Endodermal cell (in vitro differentiated cells): ENCODE measurements at places on chromosomes 7 and 10. TPM values are rescaled to one million over a fixed set of nuclear protein-coding genes. Genes with fewer than 3 reads are reported as not detected.

DNA sequence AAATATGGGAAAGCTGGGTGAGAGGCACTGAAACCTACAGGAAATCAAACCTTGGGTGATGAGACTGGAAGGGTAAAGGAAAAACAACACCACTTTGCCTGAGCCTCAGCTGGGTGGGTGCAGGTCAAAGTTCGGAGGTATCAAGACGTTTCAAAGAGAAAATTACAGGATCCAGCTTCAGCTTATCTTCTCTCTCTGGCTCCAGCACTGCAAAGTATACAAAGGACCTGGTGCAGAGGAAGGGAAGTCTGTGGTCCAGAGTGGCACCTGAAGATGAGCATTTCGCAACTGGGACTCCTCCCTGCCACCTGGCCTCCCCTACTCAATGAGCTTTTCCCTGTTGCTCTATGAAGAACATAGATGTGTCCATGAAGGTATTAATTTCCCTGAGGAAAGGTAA is 6.4 kb upstream of the FXYD4 start:
- no peak for DNase-seq
- H3K4me1 ChIP-seq = peaks cover 3% of the 10 kb centered on the region
- no peaks in the 10 kb centered on the region for H3K36me3 ChIP-seq

DNA sequence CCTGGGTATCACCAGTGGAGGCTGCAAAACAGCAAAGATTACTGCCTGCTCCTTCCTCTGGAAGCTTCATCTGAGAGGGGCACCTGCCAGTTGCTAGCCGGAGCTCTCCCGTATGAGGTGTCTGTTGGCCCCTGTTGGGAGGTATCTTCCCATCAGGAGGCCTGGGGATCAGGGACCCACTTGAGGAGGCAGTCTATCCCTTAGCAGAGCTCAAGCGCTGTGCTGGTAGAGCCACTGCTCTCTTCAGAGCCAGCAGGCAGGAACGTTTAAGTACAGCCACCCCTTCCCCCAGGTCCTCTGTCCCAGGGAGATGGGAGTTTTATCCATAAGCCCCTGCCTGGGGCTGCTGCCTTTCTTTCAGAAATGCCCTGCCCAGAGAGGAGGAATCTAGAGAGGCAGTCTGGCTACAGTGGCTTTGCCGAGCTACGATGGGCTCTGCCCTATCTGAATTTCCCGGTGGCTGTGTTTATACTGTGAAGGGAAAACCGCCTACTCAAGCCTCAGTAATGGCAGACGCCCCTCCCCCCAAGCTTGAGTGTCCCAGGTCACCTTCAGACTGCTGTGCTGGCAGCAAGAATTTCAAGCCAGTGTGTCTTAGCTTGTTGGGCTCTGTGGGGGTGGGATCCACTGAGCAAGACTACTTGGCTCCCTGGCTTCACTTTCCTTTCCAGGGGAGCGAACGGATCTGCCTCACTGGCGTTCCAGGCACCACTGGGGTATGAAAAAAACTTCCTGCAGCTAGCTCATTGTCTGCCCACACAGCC is 19.6 kb downstream of the SEMA3E start:
- H3K27me3 ChIP-seq = no peaks in the 10 kb centered on the region
- H3K4me3 ChIP-seq = peak overlapping the region; percentile 0
- H3K4me1 ChIP-seq = no peaks in the 10 kb centered on the region
- H3K27ac ChIP-seq = no peak overlapping the region

DNA sequence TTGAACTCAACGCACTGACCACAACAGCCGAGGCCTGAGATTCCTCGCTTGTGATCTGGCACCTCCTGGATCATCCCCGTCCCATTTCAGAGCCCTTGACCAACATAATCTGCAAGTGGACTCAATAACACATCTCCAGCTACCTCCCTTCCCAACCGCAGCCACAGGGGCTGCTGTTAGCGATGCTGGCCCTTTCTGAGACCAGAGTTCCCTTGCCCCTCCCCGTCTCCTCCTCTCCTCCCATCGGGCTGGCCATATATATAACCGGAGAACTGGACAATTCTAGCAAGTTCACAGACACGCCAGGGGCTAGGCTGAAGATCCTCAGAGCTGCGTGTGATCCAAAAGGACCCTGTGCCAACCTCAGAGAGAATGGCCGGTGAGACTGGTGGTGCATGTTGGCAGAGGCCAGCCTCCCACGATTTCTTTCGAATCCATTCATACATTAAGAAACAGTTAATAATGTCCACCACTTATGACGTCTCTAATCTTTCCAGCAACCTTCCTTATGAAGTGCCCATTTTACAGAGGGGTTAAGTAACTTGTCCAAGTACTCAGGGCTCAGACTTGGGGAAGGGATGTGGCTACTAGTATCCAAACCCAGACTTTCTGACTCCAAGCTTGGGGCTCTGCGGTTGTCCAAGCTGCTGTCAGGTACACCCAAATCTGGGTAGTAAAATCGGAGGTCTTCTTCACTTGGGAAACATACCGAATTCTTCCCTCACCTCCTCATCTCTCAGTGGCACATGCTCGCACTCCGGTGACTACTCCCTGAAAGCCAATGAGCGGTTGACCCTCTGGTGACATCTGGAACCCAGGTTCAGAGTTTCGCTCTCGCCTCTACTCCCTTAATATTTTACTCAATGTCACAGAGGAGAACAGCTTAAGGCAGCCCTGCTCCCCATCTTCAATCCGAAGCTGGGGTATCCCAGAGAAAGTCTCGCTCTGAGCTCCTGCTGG is 11.2 kb upstream of the FEZF1 start:
- H3K27ac ChIP-seq = no peak overlapping the region
- no peaks in the 10 kb centered on the region for H3K4me1 ChIP-seq
- H3K36me3 ChIP-seq = no peaks in the 10 kb centered on the region

DNA sequence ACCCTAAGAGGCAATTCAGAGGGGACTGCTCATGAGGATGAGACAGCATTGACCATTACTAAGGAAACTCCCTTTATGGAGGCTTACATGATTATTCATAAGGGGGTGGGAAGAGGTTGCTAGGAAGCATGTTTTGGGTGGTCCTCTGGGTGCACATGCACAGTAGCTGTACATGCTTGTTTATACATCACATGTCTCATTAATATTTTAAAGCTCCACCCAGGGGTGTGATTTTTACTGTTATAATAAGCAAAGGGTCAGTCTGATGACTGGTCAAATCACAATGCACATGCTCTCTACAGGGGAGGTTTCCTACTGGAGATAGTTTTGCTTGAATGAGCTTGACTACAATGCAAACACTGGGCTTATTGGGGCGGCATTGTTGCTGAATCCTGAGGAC is 23.8 kb upstream of the PPP1R9A start:
- no peak overlapping the region for H3K27ac ChIP-seq
- H3K36me3 ChIP-seq = no peaks in the 10 kb centered on the region
- H3K27me3 ChIP-seq = no peaks in the 10 kb centered on the region
- peaks cover 5% of the 10 kb centered on the region for H3K4me1 ChIP-seq
- no peak overlapping the region for H3K4me3 ChIP-seq

DNA sequence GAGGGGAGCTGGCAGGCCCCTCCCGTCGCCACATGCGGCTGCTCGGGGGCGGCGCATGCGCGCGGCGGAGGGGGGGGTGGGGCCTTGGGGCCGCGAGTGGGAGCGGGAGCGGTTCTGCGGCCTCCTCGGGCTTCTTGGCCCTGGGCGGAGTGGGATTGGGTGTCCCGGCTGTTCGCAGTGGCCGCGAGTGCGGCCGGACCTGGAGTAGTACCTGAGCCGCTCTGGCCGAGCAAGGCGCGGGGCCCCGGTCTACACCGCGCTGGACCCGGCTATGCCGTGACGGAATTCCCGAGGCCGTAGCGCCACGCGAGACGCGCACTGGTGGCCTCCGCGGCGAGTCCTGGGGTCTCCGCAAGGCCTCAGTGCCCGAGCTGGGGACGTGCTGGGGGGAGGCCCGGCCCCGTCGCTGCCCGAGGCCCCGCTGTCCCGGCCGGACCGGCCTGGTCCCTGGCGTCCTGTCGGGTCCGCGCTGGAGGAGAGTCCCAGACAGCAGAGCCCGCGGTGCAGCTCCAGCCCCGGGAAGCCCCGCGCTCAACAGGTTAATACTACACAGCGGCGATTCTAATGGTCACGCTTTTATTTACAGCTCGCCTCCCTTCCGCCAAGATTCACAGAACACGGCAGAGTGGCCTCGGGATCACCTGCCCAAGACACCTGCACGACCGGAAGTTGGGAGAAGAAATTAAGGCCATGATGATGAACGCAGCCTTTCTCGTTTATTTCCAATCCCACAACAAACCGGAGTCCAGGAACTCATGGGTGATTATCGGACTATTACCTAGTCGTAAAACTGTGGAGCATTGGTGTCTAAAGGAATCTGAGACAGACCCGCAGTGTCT is 671 bp upstream of the PAXIP1 start:
- H3K27me3 ChIP-seq = no peaks in the 10 kb centered on the region
- H3K4me1 ChIP-seq = no peaks in the 10 kb centered on the region
- peak; percentile 89 for DNase-seq
- H3K27ac ChIP-seq = peak overlapping the region; percentile 99
- H3K4me3 ChIP-seq = peak overlapping the region; percentile 86

- H3K36me3 ChIP-seq = no peaks in the 10 kb centered on the region
- H3K4me1 ChIP-seq = no peaks in the 10 kb centered on the region
- no peak overlapping the region for H3K4me3 ChIP-seq
- H3K27ac ChIP-seq = no peak overlapping the region
Observed at GRCh38 chr7:128202287-128202957, 38.7 kb upstream of the LEP start.

DNA sequence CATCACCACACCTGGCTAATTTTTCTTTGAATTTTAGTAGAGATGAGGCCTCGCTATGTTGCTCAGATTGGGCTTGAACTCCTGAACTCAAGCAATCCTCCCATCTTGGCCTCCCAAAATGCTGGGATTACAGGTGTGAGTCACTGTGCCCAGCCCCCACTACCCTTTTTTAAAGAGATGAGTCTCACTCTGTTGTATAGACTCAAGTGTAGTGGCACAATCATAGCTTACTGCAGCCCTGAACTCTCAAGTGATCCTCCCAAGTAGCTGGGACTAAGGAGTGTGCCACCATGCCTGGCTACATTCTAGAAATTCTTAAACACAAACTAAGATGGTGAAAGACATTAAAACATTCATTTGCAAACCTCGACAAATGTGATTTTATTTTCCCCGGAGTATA is 12.6 kb downstream of the SYPL1 start:
- H3K36me3 ChIP-seq = peaks cover 39% of the 10 kb centered on the region
- no peak overlapping the region for H3K4me3 ChIP-seq
- no peaks in the 10 kb centered on the region for H3K27me3 ChIP-seq
- DNase-seq = no peak
- no peak overlapping the region for H3K27ac ChIP-seq

DNA sequence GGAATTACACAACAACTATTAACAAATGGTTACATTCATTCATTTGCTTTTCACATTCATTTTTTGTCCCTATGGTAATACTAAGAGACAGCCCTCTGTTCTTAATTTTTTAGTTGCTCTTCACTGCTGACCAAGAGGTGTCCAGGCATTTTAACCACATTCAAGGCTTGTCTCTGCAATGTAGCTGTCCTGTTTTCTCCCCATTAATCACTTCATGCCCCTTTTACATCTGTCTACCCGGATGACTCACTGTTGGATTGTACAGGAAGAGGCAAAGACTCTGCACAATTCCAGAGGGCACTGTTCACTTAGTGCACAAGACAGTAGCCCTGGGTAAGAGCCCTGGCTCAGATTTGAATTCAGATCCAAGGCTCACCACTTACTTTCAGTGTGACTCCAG is 168.5 kb downstream of the NOC3L start:
- no peaks in the 10 kb centered on the region for H3K27me3 ChIP-seq
- no peak overlapping the region for H3K27ac ChIP-seq
- H3K4me3 ChIP-seq = no peak overlapping the region
- no peak for DNase-seq
- H3K4me1 ChIP-seq = peaks cover 9% of the 10 kb centered on the region
- peaks cover 10% of the 10 kb centered on the region for H3K36me3 ChIP-seq

- H3K36me3 ChIP-seq = no peaks in the 10 kb centered on the region
- no peak overlapping the region for H3K27ac ChIP-seq
- H3K4me1 ChIP-seq = no peaks in the 10 kb centered on the region
- no peak for DNase-seq
- H3K4me3 ChIP-seq = no peak overlapping the region
- no peaks in the 10 kb centered on the region for H3K27me3 ChIP-seq
Observed at GRCh38 chr7:123836656-123837055, 8.3 kb upstream of the HYAL4 start.

- peaks cover 9% of the 10 kb centered on the region for H3K4me1 ChIP-seq
- peak overlapping the region; percentile 3 for H3K27ac ChIP-seq
- no peaks in the 10 kb centered on the region for H3K27me3 ChIP-seq
- no peak for DNase-seq
Observed at GRCh38 chr7:20220293-20220761, 3.1 kb upstream of the MACC1 start.

DNA sequence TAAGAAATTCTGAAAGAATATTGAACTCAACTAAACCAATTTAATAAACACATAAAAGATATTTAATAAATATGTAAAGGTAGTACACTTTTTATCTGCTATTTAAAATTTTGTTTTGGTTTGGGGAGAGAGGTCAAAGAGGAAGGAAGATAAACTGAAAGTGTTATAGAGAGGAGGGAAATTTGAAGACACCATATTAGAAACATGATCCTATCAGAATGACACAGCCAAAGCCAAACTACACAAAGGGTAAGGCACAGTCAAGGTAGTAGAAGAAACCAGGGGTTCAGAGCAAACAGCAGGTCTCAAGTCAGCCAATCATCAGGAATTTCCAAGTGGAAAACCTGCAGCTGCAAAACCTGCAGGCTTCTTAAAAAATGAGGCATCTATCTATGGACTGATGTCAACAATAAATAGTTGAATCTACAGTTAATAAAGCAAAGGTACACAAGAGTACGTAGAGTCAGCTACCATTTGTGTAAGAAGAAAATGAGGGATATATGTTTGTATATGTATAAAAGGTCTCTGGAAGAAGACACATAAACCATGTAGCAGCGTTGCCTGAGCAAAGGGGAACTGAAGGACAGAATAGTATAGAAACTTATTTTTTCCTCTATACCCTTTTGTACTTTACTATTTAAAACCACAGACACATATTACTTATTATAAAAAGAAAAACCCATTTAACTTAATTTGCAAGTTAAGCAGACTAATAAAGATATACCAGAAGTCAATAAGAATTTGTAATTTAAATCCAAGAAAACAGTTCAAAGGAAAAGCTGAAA is 10.0 kb downstream of the ZNF800 start:
- DNase-seq = no peak
- no peak overlapping the region for H3K4me3 ChIP-seq
- H3K27ac ChIP-seq = no peak overlapping the region
- H3K36me3 ChIP-seq = peaks cover 26% of the 10 kb centered on the region
- no peaks in the 10 kb centered on the region for H3K27me3 ChIP-seq

DNA sequence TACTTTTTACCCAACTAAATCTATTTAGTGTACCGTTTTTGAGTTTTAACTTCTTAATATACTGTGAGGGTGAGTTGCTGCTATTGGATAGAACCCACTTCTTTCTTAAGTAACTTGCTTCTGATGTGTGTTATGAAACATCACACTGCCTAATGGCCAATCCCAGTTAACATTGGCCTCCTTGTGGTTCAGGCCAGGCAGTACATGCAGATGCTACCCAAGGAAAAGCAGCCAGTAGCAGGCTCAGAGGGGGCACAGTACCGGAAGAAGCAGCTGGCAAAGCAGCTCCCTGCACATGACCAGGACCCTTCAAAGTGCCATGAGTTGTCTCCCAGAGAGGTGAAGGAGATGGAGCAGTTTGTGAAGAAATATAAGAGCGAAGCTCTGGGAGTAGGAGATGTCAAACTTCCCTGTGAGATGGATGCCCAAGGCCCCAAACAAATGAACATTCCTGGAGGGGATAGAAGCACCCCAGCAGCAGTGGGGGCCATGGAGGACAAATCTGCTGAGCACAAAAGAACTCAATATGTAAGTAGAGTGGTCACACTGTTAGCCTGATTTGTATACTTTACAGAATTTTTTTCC is 39.7 kb downstream of the TES start:
- no peak overlapping the region for H3K27ac ChIP-seq
- peak; percentile 74 for DNase-seq
- H3K4me3 ChIP-seq = no peak overlapping the region
- no peaks in the 10 kb centered on the region for H3K27me3 ChIP-seq
- H3K4me1 ChIP-seq = no peaks in the 10 kb centered on the region
- peaks cover 50% of the 10 kb centered on the region for H3K36me3 ChIP-seq

The GRID1 gene
- total RNA-seq = 0.13 to 0.42 TPM (median 0.16 TPM) in 3 replicates

The MAD1L1 gene
- 43.5 and 61.4 TPM in 2 replicates for total RNA-seq

The LMTK2 gene
- total RNA-seq = 21.3 and 25.6 TPM in 2 replicates

The AKR1D1 gene
- total RNA-seq = not detected in 3 replicates
